NCI-H1930 (cell line): ENCODE measurements at places on chromosomes 3 and 15.
A peak's percentile ranks its signal among the peaks of the same experiment; 100 is the strongest.

DNA sequence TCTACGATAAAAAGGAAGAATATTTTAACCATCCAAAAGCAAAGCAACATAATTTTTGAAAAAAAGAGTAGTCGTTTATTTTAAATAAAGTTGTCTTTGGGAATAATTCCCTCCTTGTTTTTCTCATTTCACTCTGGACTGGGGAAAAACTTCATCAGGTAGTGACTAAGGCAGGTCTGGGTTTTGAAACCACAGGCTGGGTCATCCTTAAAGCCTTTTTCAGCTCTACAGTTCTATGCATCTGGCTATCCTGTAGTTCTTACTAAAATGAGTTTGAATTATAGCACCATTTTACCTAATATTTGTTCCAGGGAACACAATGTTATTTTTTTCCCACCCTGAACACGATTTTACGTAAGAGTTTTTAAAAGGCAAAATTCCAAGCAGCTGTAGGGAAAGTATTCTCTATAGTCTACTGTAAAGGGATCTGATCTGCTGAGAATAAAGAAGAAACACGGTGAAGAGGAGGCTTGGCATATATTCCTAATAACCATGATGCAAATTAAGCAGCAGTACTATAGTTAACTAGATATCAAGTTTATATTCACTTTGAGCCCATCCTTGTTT, 107.7 kb downstream of the OSBPL10 start:
- no peak for DNase-seq

- DNase-seq, result no peak
Measured at GRCh38 chr15:75902129-75902557, 1.5 kb upstream of the FBXO22 start.

- DNase-seq, result no peak
Measured at GRCh38 chr3:168620854-168621253, 525.1 kb upstream of the GOLIM4 start.

DNA sequence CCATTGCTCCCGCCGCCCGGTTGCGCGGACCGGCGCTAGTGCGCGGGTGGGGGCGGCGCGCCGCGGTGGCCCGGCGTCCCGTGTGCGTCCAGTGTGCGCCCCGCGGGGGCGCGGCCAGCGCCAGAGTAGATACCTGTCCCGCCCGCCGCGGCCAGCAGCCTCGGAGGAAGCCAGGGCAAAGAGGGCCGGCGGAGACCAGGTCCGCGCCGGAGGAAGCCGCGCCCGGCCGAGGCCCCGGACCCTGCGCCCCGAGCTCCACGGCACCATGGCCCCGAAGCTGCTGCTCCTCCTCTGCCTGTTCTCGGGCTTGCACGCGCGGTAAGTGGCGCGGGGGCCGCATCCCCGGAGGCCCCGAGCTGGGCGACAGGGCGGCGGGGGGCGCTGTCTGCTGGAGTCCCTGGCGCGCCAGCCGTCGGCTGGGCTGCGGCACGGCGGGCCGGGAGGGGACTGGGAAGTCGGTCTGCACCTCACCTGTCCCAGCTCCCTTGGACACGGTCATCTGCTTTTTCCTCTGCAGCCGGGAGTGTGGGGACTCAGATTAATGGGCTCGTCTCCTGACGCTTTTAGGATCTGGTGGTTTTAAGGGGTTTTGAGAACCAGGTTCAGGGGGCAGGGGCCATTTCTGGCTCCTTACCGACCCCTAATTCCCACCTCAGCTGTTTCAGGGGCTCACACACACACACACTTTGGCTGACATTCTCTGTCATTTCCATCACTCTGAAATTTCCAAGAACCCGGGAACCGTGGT, 464 bp downstream of the GABRG3 start:
- DNase-seq, result no peak

GRCh38 chr3:127964816-127965215, 49.8 kb downstream of the KBTBD12 start:
- no peak for DNase-seq

GRCh38 chr15:69805248-69805953, 292.3 kb downstream of the TLE3 start:
- no peak for DNase-seq

DNA sequence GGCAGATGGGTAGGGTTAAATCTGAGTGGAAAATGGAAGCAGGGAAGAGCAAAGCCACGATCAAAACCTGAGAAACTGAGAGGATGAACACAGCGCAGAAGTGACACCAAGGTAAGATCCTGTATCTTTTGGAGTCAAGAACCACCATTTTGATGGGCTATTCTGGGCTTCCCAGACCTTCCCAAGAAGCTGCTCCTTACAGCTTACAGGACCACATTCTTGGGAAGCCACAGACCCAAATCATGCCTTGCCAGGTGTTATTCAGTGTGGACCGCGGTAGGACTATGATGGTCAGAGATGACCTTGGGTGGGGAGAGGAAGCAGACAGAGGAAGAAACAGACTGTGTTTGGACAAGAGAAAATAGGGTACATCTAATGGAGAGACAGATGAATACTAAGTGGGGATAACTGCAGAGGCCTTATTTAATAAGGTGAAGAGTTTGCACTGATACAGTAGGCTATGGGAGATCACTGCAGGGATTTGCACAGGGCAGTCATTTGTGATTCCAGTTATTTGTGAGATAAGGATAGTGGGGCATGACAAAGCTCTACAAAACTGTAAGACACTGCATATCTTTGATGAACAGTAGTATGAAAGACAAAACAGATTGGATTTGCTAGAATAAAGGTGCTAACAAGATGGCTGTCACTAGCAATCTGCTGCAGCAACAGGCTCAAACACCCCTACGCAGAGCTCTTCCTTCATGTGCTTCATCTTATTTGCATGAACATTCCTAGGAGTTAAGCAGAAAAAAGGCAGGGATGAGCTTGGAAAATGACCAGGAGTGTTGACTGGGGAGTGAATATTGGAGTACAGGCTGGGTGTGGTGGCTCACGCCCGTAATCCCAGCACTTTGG, 105.9 kb downstream of the IGF2BP2 start:
- no peak for DNase-seq

DNA sequence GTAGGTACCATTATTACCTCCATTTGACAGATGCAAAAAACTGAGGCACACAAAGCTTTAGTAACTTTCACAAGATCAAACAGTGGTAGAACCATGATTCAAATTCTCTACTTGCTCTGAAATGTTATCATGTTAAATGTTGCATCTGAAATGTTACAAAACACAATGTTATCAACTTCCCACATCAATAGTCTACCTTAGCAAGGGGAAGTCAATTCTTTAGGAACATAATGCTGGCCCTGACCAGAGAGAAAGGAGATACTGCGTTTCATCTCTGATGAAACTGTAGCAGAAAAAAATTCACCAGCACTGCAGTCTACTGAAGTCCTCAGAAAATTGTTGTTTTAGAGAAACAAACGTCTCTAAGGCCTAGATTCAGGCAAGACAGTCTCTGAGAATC, 174.1 kb downstream of the SATB1 start:
- DNase-seq, result no peak

DNA sequence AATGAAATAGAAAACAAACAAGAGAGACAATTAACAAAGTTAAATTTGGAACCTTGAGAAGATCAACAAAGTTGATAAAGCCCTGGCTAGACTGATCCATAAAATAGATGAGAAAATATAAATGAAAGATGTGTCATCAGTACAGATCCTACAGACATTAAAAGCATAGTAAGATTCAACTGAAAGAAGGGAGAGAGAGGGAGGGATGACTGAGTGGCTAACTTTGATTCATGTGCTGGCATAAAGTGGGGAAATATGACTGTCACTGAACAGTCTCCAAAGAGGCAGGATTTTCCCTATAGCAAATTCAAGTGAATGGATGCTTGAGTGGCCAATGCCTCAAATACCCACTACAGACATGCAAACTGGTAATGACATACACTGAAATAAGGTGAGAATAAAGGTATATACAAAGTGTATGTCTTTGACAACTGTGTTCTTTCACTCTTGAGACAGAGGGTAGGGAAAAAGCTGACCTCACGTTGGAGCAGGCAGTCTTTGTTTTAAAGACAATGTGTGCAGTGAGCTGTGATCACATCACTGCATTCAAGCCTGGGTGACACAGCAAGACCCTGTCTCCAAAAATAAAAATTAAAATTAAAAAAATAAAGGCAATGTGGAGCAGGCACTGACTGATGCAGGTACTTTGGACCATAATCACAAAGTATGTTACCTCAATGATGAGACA, 35.9 kb upstream of the CHD2 start:
- DNase-seq, result no peak

- DNase-seq, result peak; percentile 29
Measured at GRCh38 chr3:154334973-154335420, 10.7 kb upstream of the DHX36 start.

GRCh38 chr3:127613406-127613805, 15.2 kb downstream of the MCM2 start:
- DNase-seq, result no peak

DNA sequence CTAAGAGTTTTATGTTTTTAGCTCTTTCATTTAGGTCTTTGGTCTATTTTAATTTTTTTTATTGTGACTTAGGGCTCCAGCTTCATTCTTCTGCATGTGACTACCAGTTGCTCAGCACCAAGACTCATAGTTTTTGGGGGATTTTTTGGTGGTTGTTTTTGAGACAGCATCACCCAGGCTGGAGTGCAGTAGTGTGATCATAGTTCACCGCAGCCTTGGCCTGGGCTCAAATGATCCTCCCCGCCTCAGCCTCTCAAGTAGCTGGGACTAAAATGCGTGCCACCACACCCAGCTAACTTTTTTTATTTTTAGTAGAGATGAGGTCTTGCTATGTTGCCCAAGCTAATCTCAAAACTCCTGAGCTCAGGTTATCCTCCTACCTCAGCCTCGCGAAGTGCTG, 19.4 kb downstream of the CDV3 start:
- no peak for DNase-seq

DNA sequence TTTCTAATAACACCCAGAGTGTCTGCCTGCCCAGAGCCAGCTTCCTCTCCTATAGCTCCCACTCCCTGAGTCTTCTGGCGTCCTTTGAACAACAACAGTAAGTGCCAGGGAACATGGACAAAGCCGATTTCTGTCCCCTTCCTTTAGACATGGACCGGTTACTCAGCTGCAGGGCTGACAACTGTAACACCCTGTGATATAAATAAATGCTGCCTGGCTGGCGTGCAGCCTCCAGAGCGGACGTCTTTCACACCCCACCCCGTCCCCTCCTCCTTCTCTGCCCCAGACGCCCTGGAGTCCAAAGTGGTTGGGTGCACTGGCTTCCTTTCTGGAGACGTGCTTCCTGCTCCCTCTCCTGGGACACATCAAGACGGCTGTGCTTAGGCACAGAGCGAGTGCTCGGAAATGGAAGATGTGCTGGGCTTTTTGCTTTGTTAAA, 281.9 kb upstream of the LRRFIP2 start:
- no peak for DNase-seq

DNA sequence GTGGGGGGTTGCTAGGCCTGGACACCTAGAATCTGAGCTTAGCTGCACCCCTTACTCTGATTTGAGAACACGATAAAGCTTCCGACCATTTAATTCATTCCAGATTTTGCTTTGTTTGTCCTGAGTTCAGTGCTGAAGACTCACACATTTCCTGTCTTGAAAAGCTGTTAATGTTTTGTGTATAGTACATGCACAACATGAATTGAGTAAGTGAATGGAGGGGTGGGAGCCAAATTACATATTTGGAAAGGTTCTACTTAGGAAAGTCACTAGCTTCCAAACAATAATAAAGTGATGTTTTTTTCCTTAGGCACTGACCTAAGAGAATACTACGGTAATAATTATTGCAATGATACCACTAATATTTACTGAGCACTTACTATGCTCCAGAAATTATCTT, 955.2 kb upstream of the NR2F2 start:
- DNase-seq, result no peak

DNA sequence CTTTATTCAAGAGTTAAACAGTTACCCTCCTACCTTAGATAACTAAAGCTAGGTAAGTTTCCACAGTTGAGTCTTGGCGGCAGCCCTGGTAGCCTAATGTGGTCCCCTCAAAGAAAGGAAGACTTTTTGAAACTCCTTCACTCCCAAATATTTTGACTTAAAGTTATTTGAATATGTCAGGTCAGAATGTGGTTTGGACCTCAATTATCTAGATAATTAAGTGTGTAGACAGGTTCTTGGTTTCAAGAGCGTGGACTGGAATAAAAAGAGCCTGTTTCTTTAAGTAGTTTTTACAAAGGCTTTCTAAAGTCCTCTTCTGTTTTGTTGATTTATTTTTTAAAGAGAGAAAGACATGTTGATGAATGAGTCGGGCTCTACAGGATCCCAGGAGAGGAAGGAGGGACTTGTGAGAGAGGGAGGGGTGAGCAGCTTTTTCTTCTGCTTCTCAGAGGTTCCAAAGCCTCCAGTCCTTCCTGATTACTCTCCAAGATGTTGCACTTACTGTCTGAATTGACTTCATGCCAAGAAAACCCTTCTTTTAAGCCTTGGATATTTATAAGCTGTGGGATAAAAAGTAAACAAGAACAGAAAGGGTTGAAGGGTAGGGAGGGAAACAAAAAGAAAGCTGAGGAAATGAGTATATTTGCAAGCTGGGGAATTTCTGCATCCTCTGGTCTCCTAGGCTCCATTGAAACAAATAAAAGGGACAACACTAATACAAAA, 457.4 kb downstream of the IGSF11 start:
- DNase-seq, result no peak

- no peak for DNase-seq
Measured at GRCh38 chr15:40623361-40623760, 29.3 kb downstream of the KNL1 start.

DNA sequence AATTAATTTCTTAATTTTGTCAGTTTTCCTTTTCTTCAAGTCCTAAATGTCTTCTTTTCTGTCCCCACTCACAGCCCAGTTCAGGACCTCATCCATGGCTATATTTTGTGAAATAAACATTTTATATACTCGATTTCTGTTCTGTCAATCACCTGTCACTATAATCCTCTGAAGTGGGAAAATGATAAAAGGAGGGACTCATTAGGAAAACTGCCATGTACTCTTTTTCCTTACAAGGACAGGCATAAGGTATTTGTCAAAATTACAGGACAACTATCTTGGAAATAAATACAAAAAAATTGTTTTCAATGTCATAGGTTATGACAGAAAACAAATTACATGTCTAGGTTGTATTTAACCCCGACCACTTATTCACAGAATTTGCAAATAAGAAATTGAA, 240.1 kb upstream of the CBLB start:
- DNase-seq, result no peak

DNA sequence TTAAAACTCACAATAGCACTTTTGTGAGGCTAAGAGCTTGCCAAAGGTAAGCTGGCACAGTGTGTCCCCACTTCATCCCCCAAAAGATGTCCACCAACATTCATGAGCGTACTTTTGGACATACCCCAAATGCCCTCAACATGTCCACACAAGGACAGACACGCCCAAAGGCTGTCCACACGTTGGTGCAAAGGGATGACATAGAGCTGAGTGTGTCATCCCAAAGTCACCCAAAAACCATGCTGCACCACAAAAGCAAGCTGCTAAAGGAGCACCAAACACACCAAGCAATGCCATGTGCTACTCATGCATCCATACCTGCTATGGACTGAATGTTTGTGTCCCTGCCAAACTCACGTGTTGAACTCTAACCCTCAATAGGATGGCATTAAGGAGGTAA, 57.9 kb downstream of the KLF13 start:
- DNase-seq, result no peak

- no peak for DNase-seq
Measured at GRCh38 chr15:88908697-88909621, 4.2 kb downstream of the MFGE8 start.

GRCh38 chr15:66702787-66703539, 927 bp downstream of the SMAD6 start:
- no peak for DNase-seq

GRCh38 chr3:59813148-59813538, 763.3 kb upstream of the CFAP20DC start:
- DNase-seq, result no peak
